ENCODE measurements at places on chromosomes 16 and 17.

- no peak for DNase-seq
Observed at GRCh38 chr17:17121162-17121561, 78.9 kb downstream of the MPRIP start.

- DNase-seq = no peak
Observed at GRCh38 chr16:77938913-77939312, 83.4 kb upstream of the CLEC3A start.

DNA sequence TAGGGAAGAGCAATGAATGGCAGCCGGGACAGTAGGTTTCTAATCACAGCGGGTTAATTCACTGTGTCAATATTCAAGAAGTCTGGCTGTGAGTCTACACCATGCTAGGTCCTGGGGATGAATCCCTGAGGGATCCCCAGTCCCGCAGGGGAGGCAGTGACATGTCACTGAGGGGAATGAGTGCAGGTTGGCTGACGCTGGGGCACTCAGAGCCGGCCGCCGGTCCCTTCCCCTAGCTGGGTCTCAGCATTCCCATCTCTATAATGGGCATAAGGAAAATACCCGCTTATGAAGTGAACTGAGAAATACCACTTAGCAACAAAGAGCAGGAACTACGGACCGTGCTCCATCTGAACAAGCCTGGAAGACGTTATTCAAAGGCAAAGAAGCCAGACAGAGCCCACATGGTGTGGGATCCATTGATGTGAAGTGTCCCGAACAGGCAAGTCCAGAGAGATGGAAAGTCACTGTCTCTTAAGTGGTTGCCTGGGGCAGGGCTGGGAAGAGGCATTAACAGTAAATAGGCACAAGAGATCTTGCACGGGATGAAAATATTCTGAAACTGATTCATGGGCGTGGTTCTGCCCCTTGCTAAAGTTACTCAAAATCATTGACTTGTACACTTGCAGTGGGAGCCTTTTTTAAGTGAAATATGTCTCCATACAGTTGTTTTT is 31.9 kb downstream of the PPL start:
- DNase-seq = no peak

- no peak for DNase-seq
Observed at GRCh38 chr16:87384162-87384874, 742 bp upstream of the FBXO31 start.

DNA sequence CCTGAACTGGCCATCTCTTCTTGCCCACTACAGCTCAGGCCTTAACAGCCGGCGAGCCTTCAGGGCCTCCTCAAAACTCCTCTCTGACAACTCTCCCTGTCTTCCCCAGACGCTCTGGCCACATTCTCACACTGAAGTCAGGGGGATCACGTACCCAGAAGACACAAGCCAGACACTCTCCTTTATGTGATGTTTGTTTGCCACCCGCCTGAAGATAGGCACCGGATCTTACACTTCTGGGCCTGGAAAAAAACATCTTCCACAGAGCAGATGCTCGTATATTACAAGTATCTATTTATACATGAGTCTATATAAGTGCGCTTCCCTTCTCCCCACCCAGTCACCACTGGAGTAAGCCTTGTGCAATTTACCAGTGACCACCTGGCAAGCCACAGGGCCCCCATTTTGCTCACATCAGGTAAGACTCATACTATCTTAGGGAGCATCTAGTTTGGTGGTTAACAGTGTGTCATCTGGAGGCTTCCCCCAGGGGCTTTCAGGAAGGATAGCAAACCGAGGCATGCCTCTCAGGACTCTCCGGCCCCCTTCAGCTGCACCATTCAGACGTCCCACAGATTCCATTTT is 349.4 kb downstream of the SOX9 start:
- no peak for DNase-seq

DNA sequence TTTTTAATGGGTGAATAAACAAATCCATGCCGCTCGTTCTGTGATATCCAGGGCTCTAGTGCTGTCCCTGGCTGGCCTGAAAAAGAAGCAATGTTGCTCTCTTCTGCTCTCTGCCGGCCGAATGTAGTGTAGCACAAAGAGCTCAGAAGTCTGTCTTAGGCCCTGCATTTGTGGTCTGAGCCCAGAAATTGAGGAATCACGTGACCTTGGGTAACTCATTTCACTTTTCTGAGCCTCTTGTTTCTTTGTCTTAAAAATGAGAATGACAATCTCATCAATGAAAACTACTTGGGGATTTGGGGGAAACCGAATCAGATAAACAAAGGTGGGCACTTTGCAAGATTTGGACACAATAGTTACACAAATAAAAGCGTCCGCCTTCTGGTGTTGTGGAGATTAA is 381.6 kb upstream of the ASIC2 start:
- peak; percentile 70 for DNase-seq

DNA sequence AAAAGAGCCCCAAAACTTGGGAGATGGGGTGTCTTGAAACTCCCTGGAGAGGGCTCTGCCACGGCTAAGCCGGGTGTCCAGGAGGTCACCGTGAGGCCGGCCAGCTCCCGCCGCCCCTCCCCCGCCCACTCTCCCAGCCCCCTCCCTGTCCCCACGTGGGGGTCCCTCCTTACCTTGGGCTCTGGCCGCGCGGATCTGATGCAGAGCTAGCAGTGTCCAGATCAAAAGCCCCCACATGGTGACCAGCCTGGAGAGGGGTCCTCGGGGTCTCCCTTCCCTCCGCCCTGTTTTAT is 447 bp downstream of the SDK2 start:
- no peak for DNase-seq

- DNase-seq = peak; percentile 73
Observed at GRCh38 chr17:27651411-27652345, 20.7 kb downstream of the LGALS9 start.

DNA sequence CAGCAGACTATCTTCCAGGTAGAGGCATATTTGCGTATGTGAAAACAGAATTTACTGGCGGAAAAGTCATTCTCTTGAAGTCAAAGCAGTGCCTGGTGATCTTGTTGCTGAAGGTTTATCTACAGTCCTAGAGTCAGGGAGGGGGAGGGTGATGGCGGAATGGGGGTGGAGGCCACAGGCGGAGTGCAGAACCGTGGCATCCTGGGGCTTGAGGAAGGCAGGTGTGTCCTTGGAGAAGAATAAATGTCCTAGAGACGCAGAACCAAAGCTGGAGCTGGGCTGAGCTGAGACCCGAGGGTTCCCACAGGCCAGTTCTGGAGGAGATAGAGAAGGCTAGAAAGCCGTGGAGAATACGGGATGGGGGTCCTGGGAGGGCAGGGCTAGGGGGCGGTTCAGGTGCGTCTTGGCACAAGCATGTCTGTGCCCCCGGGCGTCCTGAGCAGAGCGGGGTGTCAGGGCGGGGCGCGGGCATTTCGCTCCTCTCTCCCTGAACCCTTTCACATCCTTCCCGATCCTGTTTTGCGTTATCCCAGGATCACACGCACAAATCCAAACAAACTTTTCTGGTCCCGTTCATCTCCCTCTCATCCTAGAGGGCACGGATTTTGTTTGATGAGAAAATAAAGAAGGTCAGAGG is 76.9 kb upstream of the CREBBP start:
- no peak for DNase-seq

GRCh38 chr16:89315791-89316581 is 98.5 kb downstream of the ZNF778 start:
- DNase-seq = peak; percentile 75

GRCh38 chr17:39270923-39271322 is 45.2 kb upstream of the STAC2 start:
- peak; percentile 83 for DNase-seq

GRCh38 chr17:10336393-10336792 is 36.4 kb downstream of the MYH13 start:
- DNase-seq = no peak

DNA sequence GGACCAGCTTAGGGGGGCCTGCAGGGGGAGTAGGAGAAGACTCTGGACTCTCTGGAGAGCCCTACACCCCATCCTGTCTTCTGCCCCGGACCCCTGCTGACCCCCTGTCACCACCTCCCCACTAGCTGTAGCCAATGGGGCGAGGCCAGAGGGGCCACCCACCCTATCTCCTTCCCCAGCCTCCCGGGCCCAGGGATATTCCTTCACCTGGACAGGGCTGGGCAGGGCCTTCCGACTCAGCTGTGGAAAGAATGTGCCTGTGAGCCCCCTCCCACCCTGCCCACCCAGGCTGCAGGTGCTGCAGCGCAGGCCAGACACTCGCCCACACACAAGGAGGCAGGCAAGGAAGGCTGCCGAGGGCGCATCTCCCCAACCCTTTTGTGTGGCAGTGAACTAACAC is 23.0 kb downstream of the TSPOAP1 start:
- DNase-seq = no peak

DNA sequence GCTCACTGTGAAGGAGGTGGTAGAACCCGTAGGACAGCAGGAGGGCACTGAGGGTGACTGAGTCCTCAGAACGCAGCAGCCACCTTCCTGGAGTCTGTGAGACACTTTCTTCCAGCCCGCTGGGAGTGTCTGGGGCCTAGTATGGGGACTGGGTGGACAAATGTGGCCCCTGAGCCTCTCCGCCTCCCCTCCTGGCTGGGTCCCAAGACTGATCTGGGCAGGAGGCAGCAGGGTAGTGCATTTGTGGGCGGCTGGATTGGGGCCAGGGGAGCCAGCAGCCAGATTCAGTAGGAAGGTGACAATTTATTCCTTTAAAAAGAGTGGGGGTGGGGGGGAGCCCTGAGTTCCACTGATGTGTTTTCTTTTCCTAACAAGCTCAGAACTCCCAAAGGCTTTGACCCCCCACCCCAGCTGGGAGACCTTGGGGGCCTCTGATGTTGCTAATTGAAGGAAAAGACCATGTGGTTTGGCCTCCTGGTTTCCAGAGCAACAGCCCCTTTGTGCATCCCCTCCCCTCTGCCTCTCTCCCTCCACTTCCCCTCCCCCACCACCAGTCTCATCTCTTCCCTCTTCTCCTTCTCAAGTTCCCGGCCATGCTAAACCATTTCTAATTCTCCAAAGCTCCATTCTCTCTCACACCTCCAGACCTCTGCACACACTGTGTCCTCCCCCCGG is 4.4 kb downstream of the CLEC19A start:
- no peak for DNase-seq

DNA sequence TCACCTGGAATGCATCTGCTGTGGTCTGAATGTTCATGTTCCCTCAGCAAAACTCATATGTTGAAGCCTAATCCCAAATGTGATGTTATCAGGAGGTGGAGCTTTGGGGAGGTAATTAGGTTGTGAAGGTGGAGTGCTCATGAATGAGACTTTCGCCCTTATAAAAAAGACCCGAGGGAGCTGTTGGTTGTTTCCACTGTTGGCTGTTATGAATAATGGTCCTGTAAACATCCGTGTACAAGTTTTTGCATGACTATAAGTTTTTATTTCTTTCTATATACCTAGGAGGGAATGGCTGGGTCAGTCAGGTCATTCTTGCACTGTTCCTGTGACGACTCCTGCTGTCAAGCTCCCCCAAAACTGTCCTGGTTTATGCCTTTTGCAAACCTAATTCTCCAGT is 9.6 kb upstream of the CHP2 start:
- DNase-seq = no peak

DNA sequence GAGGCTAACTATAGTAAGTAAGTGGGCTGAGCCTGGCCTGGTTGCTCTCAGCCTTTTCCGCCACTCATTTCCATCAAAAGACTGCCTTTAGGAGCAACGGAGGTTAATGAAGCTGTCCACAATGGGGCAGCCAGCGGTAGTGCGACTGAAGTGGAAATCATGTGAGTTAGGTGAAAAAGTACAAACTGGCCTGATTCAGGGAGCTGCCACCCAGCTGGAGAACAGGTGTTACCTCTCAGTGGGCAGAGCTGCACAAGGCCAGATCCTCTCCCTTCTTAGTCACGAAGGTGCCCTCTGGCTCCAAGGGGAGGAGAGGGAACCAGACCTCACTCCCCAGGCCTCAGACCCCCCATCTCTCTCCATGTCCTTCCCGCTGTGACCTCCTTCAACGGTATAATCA is 34.4 kb upstream of the CDRT4 start:
- DNase-seq = no peak

GRCh38 chr17:56786989-56787482 is 46.7 kb downstream of the C17orf67 start:
- DNase-seq = peak; percentile 74

GRCh38 chr17:78211032-78211431 is 3.0 kb upstream of the BIRC5 start:
- no peak for DNase-seq

- DNase-seq = peak; percentile 64
Observed at GRCh38 chr16:56742030-56742984, 12.4 kb downstream of the NUP93 start.

DNA sequence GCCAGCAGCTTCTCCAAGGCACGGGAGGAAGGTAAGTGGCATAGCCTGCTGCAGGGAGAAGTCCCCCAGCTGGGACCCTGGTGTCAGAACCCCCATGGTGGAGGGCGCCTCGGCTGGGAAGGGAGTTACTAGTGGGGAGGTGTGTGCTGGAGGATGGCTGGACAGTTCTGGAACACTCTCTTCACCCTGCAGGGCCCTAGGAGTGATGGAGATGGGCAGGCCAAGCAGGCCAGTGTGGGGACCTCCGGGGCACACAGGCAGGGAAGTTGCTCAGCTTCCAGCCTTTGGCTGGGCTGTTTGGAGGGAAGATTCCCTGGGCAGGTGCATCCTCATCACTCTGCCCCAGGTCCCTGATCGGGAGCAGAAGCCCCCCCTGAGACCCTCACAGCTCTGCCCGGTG is 696 bp downstream of the C17orf99 start:
- DNase-seq = no peak

DNA sequence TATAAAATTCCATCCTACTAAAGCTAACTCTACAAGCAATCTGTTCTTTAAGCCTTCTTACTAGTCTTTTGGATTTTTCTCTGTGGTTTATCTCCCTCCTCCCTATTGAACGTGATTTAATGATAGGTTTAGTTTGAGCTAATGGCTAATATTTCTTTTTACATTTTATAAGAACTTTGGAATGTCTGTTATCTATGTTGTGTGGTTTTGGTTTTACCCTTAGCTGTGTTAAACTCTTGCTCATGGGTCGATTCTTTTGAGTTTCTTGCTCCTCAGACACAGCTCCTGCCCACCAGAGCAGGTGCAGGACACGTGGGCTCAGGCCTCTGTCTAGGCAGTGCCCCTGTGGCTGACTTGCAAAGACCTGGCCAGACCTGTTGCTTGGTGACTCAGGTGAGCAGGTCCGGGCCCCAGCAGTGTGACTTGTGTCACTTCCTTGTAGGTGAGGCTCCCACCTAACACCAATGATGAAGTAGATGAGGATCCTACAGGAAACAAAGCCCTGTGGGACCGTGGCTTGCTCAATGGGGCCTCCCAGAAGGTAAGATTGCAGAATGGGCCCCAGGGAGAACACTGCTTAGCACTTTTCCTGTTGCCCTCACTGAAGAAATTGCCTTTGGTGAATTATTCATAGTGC is 45.1 kb downstream of the SF3B3 start:
- DNase-seq = no peak

DNA sequence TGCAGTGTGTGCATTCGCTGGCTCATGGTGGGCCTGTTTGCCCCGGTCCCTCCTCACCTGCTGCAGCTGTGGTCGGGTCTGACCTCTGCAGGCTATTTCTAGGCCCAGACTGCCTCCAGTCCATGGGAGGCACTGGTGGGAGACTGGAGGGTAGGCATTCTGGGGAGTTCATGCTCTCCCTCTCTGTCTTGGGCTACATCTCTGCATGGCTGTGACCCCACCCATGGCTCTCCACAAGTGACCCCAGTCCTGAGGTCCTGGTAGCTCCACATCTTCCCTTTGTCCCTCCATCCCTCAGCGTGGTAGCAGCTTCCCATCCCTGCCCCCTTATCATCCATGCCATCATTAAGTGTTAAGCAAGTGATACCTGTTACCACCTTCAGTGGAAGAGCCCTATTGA is 107.8 kb upstream of the SEC14L1 start:
- no peak for DNase-seq
